ENCODE measurements at places on chromosomes 2 and 18.

- no peak for DNase-seq
These were observed 239.8 kb downstream of the HAUS1 start for GRCh38 chr18:46343931-46344372.

DNA sequence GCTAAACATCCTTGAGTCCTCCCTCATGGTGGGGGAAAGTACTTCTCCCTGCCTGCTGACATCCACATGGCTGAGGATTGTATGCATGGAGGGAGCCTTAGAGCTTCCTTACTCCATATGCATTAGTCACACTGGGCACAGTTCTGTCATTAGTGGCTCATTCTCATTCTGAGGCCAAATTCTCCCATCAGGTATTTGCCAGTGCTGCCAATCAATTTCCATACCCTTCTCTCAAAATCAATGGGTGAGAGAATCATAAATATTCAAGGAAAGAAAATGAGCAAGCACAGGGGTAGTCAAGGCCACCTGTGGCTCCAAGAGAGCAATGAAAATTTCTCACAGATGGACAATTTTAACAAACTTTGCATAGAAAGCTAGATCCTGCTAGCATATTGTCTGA, 422.6 kb upstream of the SETBP1 start:
- DNase-seq = no peak

GRCh38 chr2:127873707-127874303, 12.0 kb downstream of the AMMECR1L start:
- DNase-seq = no peak

GRCh38 chr2:150107816-150108215, 379.7 kb downstream of the RND3 start:
- no peak for DNase-seq

- no peak for DNase-seq
These were observed 171.0 kb downstream of the ZBTB7C start for GRCh38 chr18:48238206-48238605.

DNA sequence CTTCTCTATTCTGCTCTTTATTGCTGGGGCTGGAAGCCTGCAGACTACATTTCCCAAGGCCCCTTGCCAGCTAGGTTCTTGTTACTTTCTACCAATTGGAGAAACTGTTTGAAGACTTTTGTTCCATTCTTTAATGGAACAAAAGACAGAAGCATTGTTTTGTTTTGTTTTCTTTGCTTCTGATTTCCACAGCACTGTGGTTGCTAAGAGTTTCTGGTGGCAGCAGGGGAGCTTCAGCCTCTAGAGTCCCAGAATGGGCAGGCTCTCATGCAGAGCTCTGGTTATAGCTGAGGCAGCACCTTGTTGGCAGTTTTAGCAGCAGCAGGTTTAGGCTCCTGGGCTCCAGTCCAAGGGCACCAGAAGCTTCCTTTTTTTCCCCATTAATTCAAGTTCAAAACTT, 234.3 kb downstream of the ETAA1 start:
- no peak for DNase-seq

- no peak for DNase-seq
These were observed 16.4 kb upstream of the ARMC9 start for GRCh38 chr2:231181860-231182512.

DNA sequence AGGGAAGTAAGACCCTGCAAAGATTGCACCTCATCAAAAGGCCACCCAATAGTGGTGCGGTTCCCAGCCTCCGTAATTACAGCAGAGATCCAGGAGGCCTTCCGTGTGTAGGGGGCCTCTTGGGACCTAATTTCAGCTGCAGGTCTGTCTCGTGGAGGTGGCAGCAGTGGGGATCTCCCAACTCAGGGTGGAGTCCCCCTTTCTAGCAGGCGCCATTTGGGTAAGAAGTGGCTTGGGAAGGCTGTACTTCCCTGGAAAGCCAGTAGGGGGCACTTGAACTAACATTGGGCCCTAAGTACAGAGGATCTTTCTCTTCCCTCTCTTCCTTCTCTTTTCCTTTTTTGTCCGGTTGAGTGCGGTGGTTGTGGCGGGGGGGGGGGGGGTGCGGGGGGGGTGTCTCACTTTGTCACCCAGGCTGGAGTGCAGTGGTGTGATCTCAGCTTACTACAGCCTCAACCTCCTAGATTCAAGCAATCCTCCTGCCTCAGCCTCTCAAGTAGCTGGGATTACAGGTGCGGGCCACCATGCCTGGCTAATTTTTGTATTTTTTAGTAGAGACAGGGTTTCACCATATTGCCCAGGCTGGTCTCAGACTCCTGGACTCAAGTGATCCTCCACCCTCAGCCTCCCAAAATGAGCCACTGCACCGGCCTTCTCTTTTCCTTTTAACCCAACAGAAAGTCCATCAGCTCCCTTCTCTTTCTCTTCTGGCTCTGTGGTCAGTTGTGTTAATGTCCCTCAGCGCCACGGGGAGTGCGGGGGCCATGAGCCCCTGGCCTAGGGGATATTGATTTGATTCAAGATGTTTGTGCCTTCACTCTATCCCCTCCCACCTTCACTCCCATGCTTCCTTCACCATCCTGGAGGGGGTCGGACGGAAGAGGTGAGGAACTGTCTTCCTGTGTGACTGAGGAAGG, 32.0 kb downstream of the CENPO start:
- DNase-seq = no peak

DNA sequence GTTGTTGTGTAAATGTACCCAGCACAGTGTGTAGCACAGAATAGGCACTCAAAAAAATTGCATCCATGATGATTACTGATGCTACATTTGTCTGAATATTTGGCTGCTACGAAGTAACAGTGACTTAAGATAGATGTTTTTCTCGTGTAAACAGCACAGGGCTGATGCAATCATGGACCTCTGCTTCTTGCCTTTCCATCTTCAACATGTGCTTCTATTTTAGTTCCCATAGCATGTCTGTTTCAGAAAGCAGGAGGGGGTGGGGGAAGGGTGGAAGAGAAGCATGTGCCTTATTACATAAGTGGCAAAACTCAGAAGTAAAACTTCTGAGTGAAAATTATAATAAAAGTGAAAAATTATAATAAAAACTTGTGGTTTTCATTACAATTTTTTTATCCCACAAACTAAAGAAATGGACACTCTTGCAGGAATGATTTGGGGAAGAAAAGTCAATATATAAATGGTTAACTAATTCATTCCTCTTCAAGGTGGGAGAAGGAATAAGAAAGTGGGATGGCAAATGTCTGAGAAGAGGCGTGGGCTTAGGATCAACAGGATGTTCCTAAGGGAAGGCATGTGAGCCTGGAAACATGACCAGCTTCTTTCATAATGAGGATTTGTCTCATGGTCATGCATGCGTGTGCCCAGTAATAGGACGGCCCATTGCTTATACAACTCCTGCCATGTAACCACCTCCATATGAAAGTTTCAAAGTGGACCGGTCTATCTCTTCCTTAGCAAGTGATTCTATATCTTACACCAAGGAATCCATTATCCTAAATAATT, 27.2 kb downstream of the CCBE1 start:
- DNase-seq = no peak

- peak; percentile 69 for DNase-seq
These were observed 1.5 kb upstream of the KLHL30 start for GRCh38 chr2:238136820-238137537.

DNA sequence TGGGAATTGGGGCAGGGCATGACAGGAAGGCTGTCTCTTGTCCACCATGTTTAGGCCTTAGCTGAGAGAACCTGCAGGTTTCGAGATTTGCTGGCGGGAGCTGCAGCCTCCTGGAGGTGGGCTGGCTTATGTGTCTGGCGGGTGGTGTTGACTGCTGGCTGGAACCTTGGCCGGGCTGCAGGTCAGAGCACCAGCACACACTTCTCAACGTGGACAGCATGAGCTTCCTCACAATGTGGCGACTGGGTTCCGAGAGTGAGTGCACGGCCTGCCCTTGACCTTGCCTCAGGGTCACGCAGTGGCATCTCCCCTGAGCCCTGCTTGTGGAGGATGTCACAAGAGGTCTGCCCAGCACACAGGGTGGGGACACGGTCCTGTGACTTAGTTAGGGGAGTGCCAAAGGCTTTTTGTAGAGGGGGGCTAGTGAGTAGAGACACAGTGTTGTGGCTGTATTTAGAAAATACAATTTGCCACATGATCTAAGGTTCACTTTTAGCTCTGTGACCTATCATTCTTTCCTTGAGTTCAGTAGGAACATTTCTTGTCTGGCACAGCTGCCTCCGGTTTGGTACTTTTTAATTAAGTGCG, 134.8 kb downstream of the SEPTIN10 start:
- DNase-seq = no peak

DNA sequence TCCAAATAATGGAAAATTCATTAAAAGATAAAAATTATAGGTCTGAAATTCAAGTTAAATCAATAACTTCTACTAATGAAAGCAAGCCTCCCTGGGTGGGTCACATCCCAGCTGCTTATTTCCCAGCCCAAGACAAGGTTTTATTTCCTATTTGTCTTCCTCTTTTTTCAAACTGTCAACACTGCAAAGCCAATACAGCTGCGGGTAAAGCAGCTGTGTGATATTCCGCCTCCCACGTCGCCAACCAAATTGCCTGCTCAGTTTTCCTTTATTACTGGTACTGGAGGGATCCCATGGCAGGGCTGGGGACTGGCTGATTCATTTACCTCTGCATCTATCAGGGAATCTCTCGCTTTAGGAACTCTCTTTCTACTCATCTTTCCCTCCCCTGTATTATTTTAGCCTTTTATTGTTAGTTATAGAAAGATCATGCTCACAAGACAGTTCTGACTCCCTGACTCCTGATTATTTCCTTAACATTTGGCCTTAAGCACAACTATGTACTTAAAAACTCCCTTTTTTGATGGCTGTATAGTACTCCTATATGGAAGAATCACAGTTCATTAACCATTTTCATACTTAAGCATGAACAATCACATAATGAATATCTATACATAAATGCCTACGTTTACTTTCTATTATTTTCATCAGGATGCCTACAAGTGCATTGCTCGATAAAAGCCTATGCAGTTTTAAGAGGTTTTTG, 253.1 kb downstream of the CDCA7 start:
- no peak for DNase-seq

DNA sequence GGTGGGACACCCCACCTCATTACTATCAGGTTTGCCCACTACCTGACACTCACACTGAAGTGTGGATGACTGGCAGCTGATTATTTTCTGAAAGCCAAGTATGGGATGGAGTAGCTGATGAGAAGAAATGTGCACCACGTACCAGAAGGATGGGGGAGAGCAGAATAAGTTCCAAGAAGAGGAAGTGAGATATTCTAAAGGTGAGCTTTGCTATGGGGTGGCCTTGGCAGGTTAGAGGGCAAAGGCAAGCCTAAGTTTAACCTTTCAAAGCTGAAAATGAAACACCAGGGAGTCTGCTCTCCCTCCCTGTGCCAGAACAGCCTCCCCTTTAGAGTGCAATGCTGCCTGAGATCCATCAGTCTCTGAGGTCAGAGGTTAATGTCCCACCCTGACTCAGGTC, 196.1 kb upstream of the OSR1 start:
- no peak for DNase-seq

- no peak for DNase-seq
These were observed 300.1 kb upstream of the RND3 start for GRCh38 chr2:150787353-150788093.
